ENCODE measurements at places on chromosomes 5 and 9. TPM values are rescaled to one million over a fixed set of nuclear protein-coding genes. Genes with fewer than 3 reads are reported as not detected.
A peak's percentile ranks its signal among the peaks of the same experiment; 100 is the strongest.

DNA sequence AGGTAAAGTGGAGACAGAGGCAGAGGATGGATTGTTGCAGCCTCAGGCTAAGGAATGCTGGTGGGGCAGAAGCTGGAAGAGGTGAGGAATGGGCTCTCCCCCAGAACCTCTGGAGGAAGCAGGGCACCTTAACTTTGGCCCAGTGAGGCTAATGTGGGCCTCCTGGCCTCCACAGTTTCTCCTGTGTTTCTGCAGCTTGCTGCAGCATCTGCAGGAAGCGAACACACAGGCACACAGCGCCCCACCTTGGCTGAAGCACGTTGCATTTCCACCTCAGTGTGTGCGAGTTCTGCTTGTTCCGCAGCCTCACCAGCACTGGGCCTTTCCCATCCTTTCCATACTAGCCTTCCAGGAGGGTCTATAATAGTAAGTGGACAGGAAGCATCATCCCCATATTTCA lies 27.2 kb upstream of the ASS1 start:
- H3K36me3 ChIP-seq: no peaks in the 10 kb centered on the region
- no peak overlapping the region for H3K4me3 ChIP-seq
- no peak overlapping the region for H3K27ac ChIP-seq
- H3K27me3 ChIP-seq: peaks cover 4% of the 10 kb centered on the region
- DNase-seq: no peak

- H3K4me3 ChIP-seq: no peak overlapping the region
- H3K27me3 ChIP-seq: no peaks in the 10 kb centered on the region
- H3K36me3 ChIP-seq: no peaks in the 10 kb centered on the region
- DNase-seq: no peak
- no peaks in the 10 kb centered on the region for H3K4me1 ChIP-seq
Measured at GRCh38 chr5:157941616-157942015, 82.7 kb upstream of the CLINT1 start.

WWC1 gene
- 17.9 TPM for total RNA-seq

- H3K4me1 ChIP-seq: no peaks in the 10 kb centered on the region
- no peak overlapping the region for H3K27ac ChIP-seq
- no peak for DNase-seq
- no peak overlapping the region for H3K4me3 ChIP-seq
- H3K36me3 ChIP-seq: peaks cover 5% of the 10 kb centered on the region
Measured at GRCh38 chr5:116502616-116503015, 72.0 kb downstream of the SEMA6A start.

DNA sequence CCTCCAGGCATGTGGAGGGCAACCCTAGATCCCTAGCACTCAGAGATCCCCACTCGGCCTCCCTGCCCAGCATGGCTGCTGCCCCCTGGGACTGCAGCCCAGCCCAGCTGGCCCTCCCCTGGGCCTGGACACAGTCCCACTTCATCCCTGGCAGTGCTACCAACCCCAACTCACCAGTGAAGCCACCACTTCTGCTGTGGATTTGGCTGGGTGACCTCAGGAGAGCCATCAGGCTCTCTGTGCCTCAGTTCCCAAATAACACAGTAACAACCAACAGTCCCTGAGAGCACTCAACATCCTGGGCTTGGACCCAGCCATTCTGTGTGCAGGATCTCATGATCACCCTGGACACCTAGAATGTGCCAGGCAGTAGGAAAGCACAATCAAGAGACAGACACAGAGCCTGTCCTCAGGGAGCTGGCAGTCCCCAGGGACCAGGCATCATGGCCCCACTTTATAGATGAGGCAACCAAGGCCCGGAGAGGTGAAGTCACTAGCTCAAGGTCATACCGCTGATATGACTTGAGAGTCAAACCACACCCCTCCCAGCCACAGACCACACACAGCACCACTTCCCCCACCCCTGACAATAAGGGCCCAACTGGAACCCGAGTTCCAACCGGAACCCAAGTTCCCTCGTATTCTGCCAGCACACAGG lies 4.7 kb upstream of the PSMB7 start:
- no peaks in the 10 kb centered on the region for H3K36me3 ChIP-seq
- no peak overlapping the region for H3K4me3 ChIP-seq
- no peak overlapping the region for H3K27ac ChIP-seq
- no peak for DNase-seq

DNA sequence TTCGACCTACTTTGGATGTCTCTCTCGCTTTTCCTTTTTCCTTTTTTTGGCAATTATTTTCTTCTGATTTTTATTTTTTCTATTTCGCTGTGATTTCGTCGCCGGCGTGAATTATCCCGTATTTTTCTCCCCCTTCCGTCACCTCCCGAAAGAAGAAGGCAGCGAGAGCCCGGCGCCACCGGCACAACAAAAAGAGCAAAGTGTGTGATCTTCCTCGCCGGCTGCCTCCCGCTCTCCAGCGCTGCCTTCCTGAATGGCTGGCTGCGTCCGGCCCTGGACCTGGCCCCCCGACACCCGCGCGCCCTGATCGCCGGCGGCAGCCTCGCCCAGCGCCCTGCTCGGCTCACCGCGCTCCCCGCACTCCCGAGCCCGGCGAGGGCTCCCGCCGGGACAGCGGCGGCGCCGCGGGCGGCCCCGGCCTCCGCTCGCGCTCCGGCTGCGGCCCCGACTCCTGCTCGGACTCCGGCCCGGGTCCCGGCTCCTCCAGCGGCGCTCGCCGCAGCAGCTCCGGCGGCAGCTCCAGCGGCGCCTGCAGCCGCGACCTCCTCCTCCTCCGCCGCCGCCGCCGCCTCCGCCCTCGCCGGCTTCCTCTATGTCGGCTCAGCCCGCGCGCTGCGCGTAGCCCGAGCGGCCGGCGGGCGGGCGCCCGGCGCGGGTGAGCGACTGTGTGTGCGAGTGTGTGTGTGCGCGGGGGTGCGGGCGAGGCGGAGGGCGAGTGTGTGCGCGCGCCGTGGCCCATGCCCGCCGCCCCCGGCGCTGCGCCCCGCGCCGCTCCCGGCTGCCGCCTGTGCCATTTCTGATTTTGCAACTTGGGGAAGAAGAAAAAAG lies 960 bp downstream of the NR2F1 start:
- peaks cover 26% of the 10 kb centered on the region for H3K4me1 ChIP-seq
- H3K4me3 ChIP-seq: peak overlapping the region; percentile 90
- peak; percentile 32 for DNase-seq
- peak overlapping the region; percentile 92 for H3K27ac ChIP-seq
- H3K27me3 ChIP-seq: peaks cover 1% of the 10 kb centered on the region

GRCh38 chr5:149149942-149150341 lies 8.6 kb downstream of the ABLIM3 start:
- H3K4me1 ChIP-seq: peaks cover 83% of the 10 kb centered on the region
- no peaks in the 10 kb centered on the region for H3K36me3 ChIP-seq

- no peak for DNase-seq
- H3K4me3 ChIP-seq: no peak overlapping the region
- H3K27me3 ChIP-seq: no peaks in the 10 kb centered on the region
- no peaks in the 10 kb centered on the region for H3K36me3 ChIP-seq
Measured at GRCh38 chr5:33479311-33479710, 38.5 kb downstream of the TARS1 start.

DNA sequence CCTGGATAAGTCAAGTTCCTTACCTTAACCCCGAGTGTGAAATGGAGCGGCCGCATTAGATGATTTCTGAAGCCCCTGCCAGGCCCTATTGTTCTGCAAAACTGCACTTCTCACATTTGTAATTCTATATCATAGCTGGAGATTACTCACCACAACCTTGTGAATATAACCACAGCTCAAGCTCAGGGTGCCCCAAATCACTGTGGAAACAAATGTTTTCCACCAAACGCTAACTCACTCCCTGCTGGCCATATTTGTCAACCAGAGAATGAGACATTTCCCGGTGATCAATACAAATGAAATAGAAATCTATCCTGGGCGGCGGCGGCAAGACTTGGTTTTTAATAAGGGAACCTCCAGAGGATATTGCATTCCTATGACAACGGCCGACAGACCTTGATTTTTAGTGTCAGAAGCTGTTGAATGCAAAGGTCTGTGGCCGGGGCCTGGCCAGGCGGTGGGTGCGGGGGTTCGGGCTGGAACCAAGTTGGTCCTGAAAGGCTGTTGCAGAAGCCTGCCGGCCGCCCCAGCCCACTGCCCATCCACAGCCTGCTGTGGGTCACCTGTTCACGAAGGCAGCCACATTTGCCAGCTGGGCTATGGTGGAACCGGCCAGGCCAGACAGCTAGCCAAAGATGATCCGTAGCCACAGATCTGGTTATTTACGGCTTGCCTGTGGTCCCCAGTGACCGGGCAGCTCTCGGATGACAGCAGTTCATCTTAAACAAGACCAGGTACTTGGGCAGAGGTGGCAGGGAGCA lies 93.9 kb upstream of the LMX1B start:
- H3K27me3 ChIP-seq: no peaks in the 10 kb centered on the region
- H3K36me3 ChIP-seq: no peaks in the 10 kb centered on the region
- no peak for DNase-seq
- no peak overlapping the region for H3K4me3 ChIP-seq

GRCh38 chr5:54087436-54087835 lies 222.9 kb downstream of the ARL15 start:
- no peak overlapping the region for H3K4me3 ChIP-seq
- no peaks in the 10 kb centered on the region for H3K27me3 ChIP-seq
- no peaks in the 10 kb centered on the region for H3K4me1 ChIP-seq
- no peak for DNase-seq
- no peak overlapping the region for H3K27ac ChIP-seq
- no peaks in the 10 kb centered on the region for H3K36me3 ChIP-seq

DNA sequence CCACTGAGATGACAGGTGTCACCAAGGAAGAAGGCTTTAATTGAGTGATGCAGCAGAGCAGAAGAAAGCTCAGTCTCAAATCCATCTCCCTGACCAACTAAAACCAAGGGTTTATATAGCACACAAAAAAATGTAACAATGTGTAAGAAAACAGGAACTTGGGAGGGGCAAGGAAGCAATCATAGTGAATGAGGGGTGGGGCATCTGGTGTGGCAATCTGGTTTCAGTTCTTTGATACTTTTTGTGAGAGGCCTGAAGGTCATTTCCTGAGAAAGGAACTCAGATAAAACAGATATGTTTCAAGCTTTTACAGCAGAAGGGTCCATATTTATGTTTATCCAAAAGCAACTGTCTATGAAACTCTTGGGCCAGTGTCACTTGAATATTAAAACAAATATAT lies 19.7 kb downstream of the CD180 start:
- no peak for DNase-seq
- H3K27ac ChIP-seq: no peak overlapping the region
- no peaks in the 10 kb centered on the region for H3K36me3 ChIP-seq
- H3K4me1 ChIP-seq: no peaks in the 10 kb centered on the region

AK1 gene
- total RNA-seq: 25.7 TPM

ACER2 gene
- total RNA-seq: 3.4 TPM

DNA sequence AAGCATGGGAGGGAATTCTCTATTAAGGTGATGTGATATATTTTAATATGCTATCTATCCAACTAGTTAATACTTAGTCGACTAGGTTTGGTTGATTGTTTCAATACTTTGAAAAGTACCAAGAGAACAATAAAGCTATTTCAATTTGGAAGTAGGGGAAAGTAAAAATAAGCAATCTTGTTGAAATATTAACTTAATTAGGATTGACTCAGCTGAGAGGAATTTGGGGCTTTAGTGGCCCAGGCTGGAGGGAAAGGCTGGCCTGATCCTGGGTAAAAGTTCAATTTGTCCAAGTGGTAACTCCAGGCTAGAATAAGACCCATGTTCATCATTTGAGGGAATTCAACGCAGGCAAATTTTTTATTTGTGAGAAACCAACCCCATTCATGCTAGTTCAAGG lies 48.6 kb downstream of the NMUR2 start:
- no peaks in the 10 kb centered on the region for H3K36me3 ChIP-seq
- no peaks in the 10 kb centered on the region for H3K27me3 ChIP-seq
- H3K27ac ChIP-seq: no peak overlapping the region
- H3K4me1 ChIP-seq: no peaks in the 10 kb centered on the region
- H3K4me3 ChIP-seq: no peak overlapping the region

IFNK gene
- not detected for total RNA-seq

- DNase-seq: no peak
- H3K27me3 ChIP-seq: no peaks in the 10 kb centered on the region
- H3K4me3 ChIP-seq: no peak overlapping the region
- H3K27ac ChIP-seq: no peak overlapping the region
- peaks cover 11% of the 10 kb centered on the region for H3K4me1 ChIP-seq
Measured at GRCh38 chr5:43616535-43616934, 13.6 kb downstream of the NNT start.

GRCh38 chr5:87076931-87077330 lies 190.8 kb upstream of the RASA1 start:
- H3K4me3 ChIP-seq: no peak overlapping the region
- no peaks in the 10 kb centered on the region for H3K4me1 ChIP-seq
- no peak overlapping the region for H3K27ac ChIP-seq
- DNase-seq: no peak

ANKDD1B gene
- 0.14 TPM for total RNA-seq

- no peak for DNase-seq
- H3K4me3 ChIP-seq: no peak overlapping the region
- H3K27ac ChIP-seq: no peak overlapping the region
- no peaks in the 10 kb centered on the region for H3K27me3 ChIP-seq
- peaks cover 4% of the 10 kb centered on the region for H3K4me1 ChIP-seq
Measured at GRCh38 chr5:134583766-134584165, 48.9 kb downstream of the SAR1B start.

MIGA2 gene
- 8.9 TPM for total RNA-seq

DNA sequence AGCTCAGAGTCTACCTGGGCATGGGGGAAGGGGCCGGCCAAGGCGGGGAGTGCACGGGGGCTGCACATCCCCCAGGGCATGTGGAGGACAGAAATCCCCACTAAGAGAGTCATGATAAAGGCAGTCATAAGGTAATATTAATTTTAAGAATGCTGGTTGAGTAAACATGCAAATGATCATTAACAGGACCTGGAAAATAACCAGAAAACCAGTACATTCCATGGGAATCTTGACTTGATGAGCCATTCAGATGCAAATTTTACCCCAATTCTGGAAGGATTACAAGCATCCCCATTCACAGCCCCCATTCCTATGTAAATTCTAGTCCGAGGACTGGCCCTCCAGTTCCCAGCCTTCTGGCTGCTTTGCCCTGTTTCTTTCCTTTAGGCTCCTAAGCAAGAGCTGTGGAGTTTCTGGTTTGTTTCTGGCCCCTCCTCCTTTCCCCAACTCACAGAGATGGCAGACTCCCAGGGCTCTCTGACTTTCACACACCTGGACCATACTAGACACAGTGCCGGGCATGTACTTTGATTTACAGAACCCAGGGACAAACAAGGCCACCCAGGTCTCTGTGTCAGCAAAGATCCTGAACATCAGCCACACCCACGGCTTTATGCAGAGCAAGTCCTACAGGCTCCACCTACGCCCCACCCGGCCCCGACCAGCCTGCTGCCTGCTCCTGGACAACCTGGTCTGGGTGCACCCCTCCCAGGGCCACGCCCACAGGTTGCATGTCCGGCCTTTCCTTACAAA lies 62.7 kb downstream of the SEMA4D start:
- no peaks in the 10 kb centered on the region for H3K4me1 ChIP-seq
- H3K4me3 ChIP-seq: no peak overlapping the region
- H3K27ac ChIP-seq: no peak overlapping the region
- no peak for DNase-seq
- H3K36me3 ChIP-seq: no peaks in the 10 kb centered on the region
- H3K27me3 ChIP-seq: peaks cover 3% of the 10 kb centered on the region

TXN gene
- 470 TPM for total RNA-seq

- H3K36me3 ChIP-seq: no peaks in the 10 kb centered on the region
- no peak overlapping the region for H3K4me3 ChIP-seq
- peaks cover 16% of the 10 kb centered on the region for H3K4me1 ChIP-seq
- no peak for DNase-seq
- H3K27me3 ChIP-seq: no peaks in the 10 kb centered on the region
Measured at GRCh38 chr5:157516626-157517325, 56.8 kb downstream of the NIPAL4 start.
